ENCODE measurements at places on chromosomes 4 and X. TPM values are rescaled to one million over a fixed set of nuclear protein-coding genes. Genes with fewer than 3 reads are reported as not detected.
A peak's percentile ranks its signal among the peaks of the same experiment; 100 is the strongest.

DNA sequence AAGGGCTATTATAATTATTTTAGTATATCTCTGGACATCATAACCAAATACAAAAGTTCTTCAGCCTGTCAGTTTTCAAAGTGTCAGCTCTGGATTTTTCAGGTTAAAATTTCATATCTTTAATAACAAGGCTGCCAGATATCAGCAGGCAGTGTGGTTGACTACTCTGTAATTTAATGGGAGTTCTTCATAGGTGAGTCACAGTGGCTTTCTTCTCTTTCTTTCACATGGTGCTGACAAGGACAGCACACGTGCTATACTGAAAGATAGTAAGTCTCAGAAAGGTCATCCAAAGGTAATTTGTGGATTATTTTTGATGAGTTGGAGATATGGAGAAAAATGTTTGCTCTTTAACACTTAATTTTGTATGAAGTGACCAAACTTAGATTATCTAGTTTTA lies 43.2 kb downstream of the GALNT7 start:
- DNase-seq, result no peak

GRCh38 chr4:73104695-73105094 lies 35.2 kb upstream of the COX18 start:
- DNase-seq, result no peak

DNA sequence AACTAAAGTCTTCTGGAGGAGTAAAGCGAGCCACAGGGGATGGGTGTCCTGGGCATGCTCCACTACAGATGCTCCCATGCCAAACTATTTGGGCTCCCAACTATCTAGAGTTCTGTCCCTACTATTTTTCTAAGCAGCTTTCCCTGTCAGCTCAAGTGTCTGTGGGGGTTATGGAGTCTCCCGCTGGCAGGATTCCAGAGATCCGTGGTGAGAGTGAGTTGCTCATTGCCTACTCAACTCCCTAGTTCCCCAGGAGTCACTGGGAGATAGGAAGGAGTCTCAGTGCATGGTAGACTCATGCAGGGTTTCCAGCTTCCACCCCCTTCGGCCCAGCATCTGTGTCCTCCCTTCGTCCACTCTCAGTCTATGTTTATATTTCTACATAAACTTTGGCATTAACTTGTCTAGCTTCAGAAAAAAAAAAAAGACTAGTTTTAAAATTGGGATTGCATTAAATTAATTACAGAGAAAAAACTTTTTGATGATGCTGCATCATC lies 55.1 kb upstream of the INPP4B start:
- DNase-seq, result no peak

Gene TLR10
- total RNA-seq, result not detected

Gene UBL4A
- total RNA-seq, result 40.6 TPM

Gene RBMXL3
- not detected for total RNA-seq

Gene FAM47C
- total RNA-seq, result not detected

DNA sequence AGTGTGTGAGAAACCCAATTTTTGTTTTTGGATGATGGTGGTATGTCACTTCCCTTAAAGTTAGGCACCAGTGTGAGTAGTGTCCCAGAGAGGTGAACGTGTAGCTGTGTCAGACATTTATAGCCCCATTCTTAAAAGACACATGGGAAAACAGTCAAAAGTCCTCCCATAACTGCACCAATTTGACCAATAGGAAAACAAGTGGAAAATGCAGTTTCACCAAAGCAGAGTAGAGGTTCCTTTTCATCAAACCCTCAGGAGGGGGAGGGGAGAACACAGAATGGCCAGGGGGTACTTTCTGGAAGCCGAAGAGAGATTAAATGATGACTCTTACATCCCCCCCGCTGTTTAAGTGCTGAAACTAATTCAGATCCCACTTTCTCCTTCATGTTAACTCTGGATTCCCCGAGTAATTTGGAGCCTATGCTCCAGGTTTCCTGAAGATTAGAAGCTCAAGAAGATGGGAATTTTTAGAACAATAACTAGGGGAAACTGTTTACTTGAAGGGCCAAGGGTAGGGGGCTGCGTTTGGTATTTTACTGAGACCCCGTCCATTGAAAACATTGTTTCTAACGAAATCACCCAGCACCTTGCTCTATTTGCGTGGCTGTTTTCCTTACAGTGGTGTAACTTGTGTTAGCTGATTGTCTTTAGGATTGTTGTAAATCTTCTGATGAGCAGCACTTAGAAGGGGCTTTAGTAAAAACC lies 2.1 kb upstream of the LEF1 start:
- DNase-seq, result no peak

Gene MTTP
- 5.0 TPM for total RNA-seq

Gene TEX13B
- not detected for total RNA-seq

Gene TGIF2LX
- total RNA-seq, result not detected

DNA sequence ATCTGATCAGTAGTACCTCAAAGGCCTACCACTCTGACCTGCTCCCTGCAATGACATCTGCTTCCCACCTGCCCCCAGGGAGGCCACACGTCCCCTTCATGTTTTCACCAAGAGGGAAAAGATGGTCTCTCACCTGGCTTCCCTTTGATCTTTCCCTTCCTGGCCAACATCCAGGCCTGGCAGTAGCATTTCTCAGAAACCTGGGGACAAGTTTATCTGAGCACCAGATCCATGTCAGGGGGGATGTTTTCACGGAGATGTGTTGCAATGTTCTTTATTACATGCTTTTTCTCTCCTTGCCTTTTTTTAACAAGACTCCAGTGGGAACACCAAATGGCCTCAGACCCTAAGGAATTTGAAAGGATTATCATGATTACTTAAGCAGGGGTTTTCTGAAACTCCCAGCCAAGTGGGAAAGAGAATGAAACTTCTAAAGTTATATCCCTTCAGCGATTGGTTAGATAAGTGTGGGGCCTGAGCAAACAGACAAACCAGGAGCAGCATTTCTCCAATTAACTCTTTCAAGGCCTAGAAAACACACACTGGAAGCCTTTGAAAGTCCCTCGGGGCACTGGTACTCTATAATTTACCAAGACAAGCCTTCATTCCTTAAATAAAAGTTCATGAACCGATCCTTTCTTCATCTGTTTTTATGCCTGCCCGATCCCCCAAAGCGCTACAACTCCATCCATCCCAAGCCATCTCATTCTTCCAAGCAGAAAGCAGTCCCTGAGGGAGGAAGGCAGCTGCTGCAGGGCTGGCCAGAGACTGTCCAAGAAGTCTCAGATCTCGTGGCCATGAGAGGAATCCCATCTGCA lies 94.1 kb downstream of the BCOR start:
- DNase-seq, result no peak

Gene OCRL
- 7.7 TPM for total RNA-seq

DNA sequence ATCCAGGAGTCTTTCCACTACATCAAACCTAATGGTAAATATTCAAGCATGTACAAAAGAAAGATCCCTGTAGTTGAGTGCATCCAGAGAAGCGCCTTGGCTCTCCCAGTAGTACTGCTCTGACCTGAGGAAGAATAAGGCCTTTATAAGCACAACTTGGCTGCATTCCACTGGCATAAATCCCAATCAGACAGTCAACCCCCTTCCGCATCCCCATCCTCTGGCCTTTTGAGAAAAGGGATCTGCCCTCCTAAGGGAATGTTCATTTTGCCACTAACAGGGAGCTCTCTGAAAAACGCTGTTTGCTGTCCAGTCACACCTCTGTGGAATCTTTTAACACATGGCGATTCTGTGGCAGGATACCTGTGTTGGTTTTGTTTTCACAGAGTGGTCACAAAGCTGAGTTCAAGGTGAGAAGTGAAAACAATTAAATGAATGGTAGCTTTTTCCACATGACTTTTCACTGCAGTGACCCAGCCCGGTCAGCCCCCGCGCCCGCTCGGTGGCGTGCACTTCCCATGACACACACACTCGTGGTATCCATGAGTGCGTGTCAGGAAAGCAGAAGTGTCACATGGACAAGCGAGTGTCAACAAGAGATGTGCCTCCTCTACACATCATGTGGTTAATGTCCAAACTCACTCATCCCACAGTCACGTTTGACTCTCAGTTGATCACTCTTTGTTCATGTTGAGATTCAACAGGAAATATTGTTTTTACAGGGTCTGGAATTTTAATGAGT lies 112.2 kb upstream of the ENPP6 start:
- no peak for DNase-seq

Gene ADGRG2
- 0.35 TPM for total RNA-seq

Gene ADGRG4
- total RNA-seq, result not detected

- no peak for DNase-seq
Measured at GRCh38 chrX:2497961-2498780, 2.6 kb downstream of the DHRSX start.

- no peak for DNase-seq
Measured at GRCh38 chr4:14025891-14026290, 398.4 kb upstream of the BOD1L1 start.

DNA sequence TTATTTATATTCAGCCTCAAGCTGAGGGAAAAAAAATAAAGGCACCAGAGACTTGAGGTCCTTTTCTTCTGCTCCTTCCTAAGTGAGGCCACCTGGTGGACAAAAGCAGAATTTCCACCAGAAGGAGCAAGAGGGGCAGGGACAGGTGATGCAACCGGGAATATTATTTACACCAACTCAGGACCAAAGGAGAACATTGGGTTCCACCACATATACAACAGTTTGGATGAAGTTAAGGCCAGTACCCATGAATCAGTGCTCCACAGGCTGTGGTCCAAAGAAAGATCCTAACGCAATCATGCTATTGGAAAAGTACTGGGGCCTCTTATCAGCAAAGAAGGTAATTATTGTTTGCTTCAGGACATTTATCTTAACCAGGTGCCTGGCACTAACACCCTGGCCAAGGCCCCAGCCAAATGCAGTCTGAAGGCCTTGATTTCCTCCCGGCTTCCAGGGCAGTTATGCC lies 57.4 kb downstream of the TSC22D3 start:
- peak; percentile 62 for DNase-seq

Gene BGN
- 65.5 TPM for total RNA-seq

DNA sequence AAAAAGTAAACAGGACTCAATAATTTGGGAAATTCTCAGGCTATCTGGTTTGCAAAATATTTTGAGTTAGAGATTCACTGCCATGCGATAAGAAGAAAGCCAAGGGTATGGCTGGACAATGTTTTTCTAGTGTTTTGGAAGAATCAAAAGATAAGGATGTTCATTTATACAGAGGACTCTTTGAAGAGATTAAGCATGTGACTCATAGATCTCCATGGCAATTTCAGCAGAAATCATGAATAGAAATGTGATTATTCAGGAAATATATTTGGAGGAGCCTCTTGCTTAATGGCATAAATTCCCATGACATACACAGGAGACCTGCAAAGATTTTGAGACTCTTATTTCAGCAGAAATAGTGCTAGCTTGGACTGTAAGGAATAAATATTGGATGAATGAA lies 16.7 kb upstream of the FRAS1 start:
- no peak for DNase-seq

DNA sequence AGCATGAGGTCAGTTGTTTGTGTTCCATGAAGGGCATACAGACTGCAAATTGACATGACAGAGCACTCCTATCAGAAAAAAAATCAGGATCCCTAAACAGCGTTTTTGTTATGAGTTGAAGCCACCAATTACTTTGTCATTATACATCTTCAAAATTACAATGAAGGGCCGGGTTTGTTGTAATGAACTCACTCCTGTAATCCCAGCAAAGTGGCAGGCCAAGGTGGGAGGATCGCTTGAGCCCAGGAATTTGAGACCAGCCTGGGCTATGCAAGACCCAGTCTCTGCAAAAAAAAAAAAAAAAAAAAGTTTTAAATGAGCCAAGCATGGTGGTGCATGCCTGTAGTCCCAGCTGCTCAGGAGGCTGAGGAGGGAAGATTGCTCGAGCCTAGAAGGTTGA lies 3.5 kb upstream of the DCTD start:
- DNase-seq, result no peak

Gene RAB33A
- 2.2 TPM for total RNA-seq

Gene TMSB15A
- total RNA-seq, result 1.3 TPM

DNA sequence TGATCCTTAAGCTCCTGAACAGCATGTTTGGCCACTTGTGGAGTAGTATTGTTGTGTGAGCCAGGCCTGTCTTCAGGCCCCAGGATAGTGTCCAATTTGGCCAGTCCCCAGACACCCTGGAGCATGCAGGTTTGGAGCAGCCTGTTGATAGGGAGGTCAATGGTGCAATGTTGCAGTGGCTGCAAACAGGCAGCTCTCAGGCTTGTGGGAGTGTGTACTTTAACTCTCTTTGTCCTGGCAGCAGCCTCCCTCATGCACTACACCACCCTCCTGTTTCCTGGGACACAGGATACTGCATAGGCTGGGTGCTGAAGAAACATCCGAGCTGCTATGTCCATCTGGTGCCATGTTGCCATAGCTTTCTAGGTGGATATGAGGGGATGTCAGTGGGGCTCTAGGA lies 24.0 kb downstream of the TECRL start:
- no peak for DNase-seq

DNA sequence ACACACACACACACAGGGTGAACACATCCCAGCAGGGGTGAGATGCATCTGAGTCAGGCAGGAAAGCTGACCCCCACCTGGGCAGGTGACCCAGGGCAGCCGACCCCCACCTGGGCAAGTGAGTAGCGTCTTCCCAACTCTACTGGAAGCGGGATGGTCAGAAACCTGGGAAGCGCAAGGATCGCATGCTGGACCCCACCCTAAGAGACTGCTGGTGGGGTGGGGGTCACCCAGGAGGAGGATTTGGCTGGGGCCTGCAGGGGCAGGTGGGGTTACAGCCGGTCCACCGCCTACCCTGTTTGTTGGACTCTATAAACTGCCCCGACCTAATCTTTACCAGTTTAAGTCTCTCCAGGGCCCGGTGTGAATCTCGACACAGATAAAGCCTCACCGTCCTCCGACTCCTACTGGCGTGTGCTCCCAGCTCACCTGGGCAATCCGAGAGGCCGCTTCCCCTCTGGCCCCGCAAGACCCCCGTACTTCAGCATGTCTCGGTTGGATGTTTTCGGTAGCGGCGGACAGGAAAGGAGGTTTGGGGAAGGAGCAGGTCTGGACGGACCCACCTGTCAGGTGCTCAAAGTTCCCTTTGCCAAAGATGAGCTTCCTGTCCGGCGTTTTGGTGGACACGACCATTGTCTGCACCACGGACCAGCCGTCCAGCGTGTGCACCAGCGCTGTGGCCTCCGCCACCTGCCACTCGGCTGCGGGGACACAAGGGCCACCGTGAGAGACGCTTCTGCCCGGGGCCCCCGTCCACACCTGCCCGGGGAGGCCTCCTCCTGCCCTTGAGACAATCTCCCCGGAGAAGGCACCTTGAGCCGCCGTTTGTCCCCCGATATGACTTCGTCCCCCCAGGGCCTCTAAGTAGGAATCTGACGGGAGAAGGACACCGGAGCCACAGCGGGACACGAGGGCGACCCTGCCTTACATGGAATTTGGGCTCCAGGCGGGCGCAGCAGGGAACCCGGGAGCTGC lies 2.0 kb downstream of the GTPBP6 start:
- DNase-seq, result peak; percentile 26

Gene PRAF2
- 10.9 TPM for total RNA-seq

GRCh38 chrX:69365349-69365748 lies 138.8 kb upstream of the NALF2 start:
- DNase-seq, result no peak

GRCh38 chr4:126213996-126214395 lies 899.2 kb downstream of the FAT4 start:
- no peak for DNase-seq

DNA sequence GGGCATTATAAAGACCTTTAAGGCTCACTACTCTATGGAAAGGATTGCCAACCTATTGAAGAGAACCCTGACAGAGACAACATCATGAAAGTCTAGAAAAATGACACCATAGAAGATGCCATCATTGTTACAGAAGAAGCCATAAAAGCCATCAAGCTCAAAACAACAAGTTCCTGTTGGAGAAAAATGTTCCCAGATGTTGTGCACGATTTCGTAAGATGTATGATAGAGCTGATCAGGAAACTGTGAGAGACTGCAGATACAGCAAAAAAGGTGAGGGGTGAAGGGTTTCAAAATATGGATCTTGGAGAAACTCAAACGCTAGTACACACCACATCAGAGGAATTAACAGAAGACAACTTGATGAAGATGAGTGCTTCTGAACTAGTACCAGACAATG lies 53.3 kb downstream of the WDFY3 start:
- DNase-seq, result no peak

All from heart left ventricle (tissue), 16 donors.